ENCODE measurements at places on chromosomes 13 and 19.
A peak's percentile ranks its signal among the peaks of the same experiment; 100 is the strongest.

DNA sequence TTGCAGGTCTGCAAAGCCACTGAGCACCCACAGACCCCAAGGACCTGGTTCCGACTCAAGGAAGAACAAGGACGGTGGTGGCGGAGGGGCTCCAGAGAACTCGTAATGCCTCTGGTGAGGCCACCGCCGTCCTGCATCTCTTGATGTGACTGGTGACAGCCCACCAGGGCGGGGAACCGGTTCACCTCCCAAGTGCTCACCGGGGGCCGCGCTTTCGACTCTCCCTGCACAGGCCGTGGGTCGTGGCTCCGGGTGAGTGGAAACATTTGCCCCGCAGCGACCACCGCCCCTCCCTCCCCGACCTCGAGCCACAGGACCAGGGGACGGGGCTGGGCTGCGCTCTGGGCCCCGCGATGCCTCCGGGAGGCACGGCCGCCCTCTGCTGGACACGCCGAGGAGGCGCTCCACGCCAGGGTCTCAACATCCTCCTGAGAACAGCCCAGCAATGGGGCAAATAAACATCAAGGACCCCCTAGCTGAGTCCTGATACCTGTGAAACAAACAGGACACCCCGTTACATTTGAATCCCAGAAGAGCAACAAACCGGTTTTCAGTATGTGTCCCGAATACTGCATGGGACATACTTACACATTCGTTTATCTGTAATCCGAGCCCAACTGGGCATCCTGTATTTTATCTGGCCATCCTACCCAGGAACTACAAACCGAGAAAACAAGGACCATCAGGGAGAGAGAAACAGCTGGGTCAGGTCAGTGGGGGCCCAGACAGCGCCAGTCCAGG is 3.9 kb upstream of the PLPP2 start:
- peak; percentile 40 for DNase-seq

- DNase-seq: no peak
These were observed 146.5 kb upstream of the EDNRB start for GRCh38 chr13:78065141-78065540.

- DNase-seq: no peak
These were observed 392.4 kb downstream of the DCT start for GRCh38 chr13:94087100-94087499.

DNA sequence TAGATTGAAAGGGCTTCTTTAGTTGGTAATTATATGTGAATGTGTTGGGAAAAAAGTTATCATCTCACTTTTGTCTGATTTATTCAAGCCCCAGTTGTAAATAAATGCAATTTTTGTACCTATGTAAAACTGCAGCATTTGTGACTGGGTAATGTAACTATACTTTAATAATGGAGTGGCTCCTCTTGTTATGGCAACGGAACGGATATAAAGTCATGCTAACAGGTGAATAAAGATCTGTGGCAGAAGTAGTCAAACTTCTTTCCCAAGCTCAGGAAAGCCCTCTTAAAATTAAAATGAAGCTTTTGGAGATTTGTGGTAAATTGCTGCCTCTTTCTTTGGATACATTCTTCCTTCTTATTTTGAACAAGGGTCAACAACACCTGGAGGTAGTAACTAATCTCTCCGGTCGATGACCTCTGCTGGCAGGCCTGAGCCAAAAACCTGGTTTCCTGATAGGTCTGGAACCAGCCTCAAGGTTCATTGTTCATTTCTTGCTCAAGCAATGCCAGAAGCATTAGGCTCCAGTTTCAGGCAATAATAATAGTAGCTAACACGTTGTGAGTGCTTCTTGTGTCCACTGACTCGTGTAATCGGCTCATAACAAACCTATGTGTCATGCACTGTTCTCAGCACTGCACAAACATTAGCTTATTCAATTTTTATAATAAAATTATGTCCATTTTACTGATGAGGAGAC is 313.4 kb upstream of the DACH1 start:
- no peak for DNase-seq

DNA sequence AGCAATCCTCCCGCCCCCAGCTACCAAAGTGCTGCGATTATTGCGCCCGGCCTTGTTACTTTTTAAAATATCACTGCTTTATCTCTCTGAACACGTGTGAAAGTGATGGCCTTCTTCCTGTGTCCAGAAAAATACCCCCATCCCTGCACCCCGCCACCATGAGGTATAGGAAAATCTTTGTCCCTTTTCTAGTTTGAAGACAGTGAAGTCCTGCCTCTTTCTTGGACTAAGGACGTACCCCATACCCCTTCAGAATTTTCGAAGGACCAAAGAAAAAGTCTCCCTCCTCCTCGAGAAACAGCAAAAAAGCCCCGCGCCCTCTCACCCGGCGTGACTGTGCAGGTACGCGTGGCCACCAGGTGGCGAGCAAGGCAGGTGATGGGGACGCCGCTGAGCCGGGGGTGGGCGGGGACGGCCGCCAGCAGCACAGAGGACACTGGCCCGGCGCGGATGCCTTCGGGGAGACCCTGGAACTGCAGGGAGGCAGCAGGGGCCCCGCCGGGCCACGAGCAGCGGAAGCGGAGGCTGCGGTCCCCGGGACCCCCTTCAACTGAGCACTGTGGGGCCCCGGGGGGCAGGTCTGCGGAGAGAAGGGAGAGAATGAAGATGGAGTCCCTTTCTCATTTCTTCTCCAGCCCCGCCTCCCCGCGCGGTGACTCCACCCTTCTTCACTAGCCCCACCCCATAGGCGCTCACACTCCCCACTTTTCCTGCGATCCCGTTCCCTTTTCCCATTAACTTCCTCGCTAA is 3.2 kb downstream of the VSIG10L start:
- DNase-seq: peak; percentile 82

DNA sequence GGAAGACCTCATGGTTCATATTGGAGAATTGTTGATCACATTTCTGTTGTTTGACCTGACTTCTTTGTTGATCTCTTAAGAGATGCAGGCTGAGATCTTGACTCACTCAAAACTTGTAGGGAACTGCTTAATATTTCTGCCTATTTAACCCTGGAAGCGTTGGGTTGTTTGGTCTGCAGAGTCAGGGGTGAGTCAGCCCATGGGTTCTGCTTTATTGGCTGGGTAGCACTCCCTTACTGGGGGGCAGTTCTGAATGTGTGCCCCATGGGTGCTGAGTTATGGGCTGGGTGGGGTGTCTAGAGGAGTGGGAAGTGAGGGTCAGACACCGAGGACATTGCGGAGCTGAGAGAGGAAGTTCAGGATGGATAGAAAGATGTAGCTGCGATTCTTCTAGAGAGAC is 87.9 kb downstream of the LRCH1 start:
- DNase-seq: peak; percentile 66

DNA sequence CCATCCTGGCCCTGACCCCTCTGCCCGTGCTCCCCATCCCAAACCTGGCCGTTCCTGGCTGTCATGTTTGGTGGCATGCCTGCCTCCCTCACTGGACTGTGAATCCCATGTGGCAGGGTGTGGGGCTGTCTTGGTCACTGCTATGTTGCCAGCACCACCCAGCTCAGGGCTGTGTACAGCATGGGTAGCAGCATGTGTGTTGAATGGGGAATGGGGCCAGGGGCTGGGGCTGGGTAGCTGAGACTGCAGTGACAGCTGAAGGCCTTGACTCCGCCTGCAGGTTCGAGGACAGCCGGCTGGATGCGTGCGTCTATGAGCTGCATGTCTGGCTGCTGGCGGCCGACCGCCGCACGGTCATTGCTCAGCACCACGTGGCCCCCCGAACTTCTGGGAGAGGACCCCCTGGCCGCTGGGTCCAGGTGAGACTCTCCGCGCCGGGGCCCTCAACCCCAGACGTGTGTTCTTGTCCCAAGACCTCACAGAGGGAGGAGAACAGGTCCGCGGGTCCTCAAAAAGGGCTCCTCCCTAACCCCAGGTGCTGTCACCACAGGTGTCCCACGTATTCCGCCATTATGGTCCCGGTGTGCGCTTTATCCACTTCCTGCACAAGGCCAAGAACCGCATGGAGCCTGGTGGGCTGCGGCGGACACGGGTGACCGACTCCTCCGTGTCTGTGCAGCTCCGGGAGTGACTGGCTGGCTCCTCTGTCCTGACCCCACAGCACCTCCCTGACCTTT is 3.5 kb downstream of the NCCRP1 start:
- no peak for DNase-seq

- peak; percentile 17 for DNase-seq
These were observed 437 bp downstream of the SMARCA4 start for GRCh38 chr19:10961073-10961860.

- no peak for DNase-seq
These were observed 20.4 kb downstream of the UBL3 start for GRCh38 chr13:29830000-29830399.

GRCh38 chr19:16330368-16330801 is 5.8 kb downstream of the KLF2 start:
- peak; percentile 82 for DNase-seq

DNA sequence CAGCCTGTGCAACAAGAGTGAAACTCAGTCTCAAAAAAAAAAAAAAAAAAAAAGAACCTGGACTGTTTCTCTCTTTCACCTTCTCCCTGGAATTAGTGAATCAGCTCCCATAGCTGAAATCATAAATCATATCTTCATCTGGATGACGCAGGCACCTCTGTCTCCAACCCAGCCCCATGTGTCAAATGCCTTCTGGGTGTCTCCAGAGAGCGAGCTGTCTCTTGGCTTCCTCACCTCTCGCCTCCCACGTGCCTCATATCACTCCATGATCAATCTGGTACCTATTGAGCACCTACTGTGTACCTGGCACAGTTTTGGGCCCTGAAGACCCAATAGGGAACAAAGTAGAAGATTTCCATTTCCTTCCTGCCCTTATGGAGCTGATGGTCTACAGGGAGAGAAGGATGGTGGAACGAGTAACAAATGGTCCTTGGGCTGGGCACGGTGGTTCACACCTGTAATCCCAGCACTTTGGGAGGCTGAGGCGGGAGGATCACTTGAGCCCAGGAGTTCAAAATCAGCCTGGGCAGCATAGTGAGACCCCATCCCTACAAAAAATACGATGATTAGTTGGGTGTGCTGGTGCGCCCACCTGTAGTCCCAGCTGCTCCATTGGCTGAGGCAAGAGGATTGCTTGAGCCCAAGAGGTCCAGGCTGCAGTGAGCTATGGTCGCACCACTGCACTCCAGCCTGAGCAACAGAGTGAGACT is 2.5 kb downstream of the HSD11B1L start:
- no peak for DNase-seq

GRCh38 chr19:30122431-30122830 is 180.4 kb downstream of the URI1 start:
- DNase-seq: no peak

DNA sequence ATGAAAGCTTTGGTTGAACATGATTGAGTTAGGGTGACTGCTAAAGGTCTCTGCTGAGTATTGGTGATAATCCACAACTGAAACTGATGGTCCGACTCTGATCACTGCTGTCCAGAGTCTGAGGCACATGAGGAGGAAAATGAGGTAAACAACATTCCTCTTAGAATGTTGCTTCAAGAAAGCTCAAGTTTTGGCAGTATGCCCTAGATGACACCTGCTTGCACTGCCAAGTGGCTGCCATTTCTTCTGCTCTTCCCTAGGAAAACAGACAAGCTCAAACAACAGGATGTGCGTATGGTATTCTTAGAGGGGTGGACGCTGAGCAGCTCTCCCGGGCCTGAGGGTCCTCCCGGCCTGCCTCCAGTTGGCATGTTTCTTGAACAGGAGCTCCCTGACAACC is 15.2 kb upstream of the MTIF3 start:
- DNase-seq: no peak

Data from suppressor macrophage treated with lipopolysaccharide for 4 hours (primary cell).